ENCODE measurements at places on chromosomes 1 and 21. TPM values are rescaled to one million over a fixed set of nuclear protein-coding genes. Genes with fewer than 3 reads are reported as not detected.

- no peak overlapping the region for H3K27ac ChIP-seq
- peak; percentile 61 for DNase-seq
- H3K36me3 ChIP-seq, result no peaks in the 10 kb centered on the region
- no peak overlapping the region for H3K4me3 ChIP-seq
These were observed 55.4 kb downstream of the EPRS1 start for GRCh38 chr1:219990782-219991510.

GRCh38 chr1:228318823-228319241, 87.8 kb downstream of the TRIM11 start:
- H3K27me3 ChIP-seq, result no peaks in the 10 kb centered on the region
- no peak for DNase-seq
- H3K27ac ChIP-seq, result no peak overlapping the region
- H3K4me1 ChIP-seq, result no peaks in the 10 kb centered on the region
- H3K36me3 ChIP-seq, result no peaks in the 10 kb centered on the region
- H3K4me3 ChIP-seq, result no peak overlapping the region

- no peak overlapping the region for H3K4me3 ChIP-seq
- DNase-seq, result no peak
- no peaks in the 10 kb centered on the region for H3K36me3 ChIP-seq
- no peak overlapping the region for H3K27ac ChIP-seq
- no peaks in the 10 kb centered on the region for H3K4me1 ChIP-seq
These were observed 201.1 kb downstream of the PRDM2 start for GRCh38 chr1:13901039-13901438.

- no peak overlapping the region for H3K4me3 ChIP-seq
- H3K27me3 ChIP-seq, result no peaks in the 10 kb centered on the region
- no peaks in the 10 kb centered on the region for H3K4me1 ChIP-seq
- no peaks in the 10 kb centered on the region for H3K36me3 ChIP-seq
- no peak overlapping the region for H3K27ac ChIP-seq
These were observed 29.3 kb downstream of the ERG start for GRCh38 chr21:38468989-38469388.

GRCh38 chr1:81165963-81166362, 634.8 kb upstream of the ADGRL2 start:
- H3K27me3 ChIP-seq, result no peaks in the 10 kb centered on the region
- H3K27ac ChIP-seq, result no peak overlapping the region
- DNase-seq, result no peak
- H3K4me1 ChIP-seq, result no peaks in the 10 kb centered on the region

DNA sequence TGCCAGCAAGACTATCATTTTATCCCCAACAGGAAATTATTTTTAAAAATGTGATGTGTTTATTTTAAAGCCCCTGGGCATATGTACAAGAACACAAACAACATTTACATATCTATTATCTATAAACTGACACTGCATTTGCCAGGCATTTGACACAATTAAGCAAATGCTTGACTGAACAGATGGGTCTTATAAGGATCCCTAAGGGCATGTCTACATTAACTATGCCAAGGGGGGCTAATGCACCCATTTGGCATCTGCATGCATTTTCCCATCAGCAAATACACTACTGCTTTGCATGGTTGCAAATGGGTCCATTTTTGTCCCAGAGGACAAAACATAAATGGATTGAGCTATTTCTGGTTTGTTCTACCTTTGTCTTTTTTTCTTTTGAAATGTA, 884.8 kb upstream of the B3GALT2 start:
- no peaks in the 10 kb centered on the region for H3K27me3 ChIP-seq
- no peak overlapping the region for H3K4me3 ChIP-seq
- H3K4me1 ChIP-seq, result no peaks in the 10 kb centered on the region
- H3K27ac ChIP-seq, result no peak overlapping the region
- no peaks in the 10 kb centered on the region for H3K36me3 ChIP-seq

GRCh38 chr1:166974647-166975345, 544 bp downstream of the ILDR2 start:
- no peaks in the 10 kb centered on the region for H3K4me1 ChIP-seq
- H3K27me3 ChIP-seq, result peaks cover 18% of the 10 kb centered on the region
- no peak overlapping the region for H3K27ac ChIP-seq
- H3K36me3 ChIP-seq, result no peaks in the 10 kb centered on the region
- H3K4me3 ChIP-seq, result no peak overlapping the region

Gene TMEM201
- 2.8 TPM for total RNA-seq

Gene LHX8
- not detected for total RNA-seq
